ENCODE measurements at places on chromosomes 13 and 19.

GRCh38 chr13:33228648-33229445 is 56.7 kb downstream of the STARD13 start:
- ATAC-seq: peak; percentile 55

DNA sequence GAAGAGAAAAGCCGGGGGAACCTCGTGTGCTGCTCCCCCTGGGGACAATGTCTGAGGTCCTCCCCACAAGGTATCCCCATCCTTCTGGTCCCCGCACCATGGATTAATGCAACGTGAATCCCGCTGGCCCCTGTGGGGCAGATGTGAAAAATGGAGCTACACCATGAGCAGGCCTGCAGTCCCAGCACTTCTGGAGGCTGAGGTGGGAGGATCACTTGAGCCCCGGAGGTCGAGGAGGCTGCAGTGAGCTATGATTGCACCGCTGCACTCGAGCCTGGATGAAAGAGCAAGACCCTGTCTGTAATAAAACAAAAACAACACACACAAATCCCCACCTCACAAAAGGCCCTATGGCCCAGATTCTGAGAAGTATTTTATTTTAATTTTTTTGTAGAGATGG is 1.2 kb upstream of the CFD start:
- ATAC-seq: no peak

- no peak for ATAC-seq
Measured at GRCh38 chr13:104798486-104798885, 1732.3 kb upstream of the SLC10A2 start.

GRCh38 chr19:16394681-16395375 is 70.2 kb downstream of the KLF2 start:
- no peak for ATAC-seq

DNA sequence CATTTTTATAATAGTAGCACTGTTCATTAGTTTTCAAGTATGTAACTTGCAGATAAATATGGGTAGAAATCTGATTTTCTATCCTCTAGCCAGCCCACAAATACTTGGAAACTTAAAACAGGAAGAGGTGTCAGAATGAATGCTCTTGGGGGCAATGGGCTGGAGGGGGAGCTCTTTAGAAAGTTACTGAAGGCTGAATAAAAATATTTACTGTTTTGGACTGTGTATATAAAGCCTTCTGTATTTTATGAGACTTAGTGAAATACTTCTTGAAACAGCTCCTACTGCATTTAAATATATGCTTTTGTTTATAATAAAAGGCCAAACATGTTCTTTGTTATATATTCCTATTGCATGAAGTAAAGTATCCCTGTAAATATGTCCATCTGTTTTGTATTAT is 138.8 kb downstream of the RGCC start:
- no peak for ATAC-seq

- peak; percentile 92 for ATAC-seq
Measured at GRCh38 chr13:110126391-110126961, 180.5 kb downstream of the COL4A1 start.

DNA sequence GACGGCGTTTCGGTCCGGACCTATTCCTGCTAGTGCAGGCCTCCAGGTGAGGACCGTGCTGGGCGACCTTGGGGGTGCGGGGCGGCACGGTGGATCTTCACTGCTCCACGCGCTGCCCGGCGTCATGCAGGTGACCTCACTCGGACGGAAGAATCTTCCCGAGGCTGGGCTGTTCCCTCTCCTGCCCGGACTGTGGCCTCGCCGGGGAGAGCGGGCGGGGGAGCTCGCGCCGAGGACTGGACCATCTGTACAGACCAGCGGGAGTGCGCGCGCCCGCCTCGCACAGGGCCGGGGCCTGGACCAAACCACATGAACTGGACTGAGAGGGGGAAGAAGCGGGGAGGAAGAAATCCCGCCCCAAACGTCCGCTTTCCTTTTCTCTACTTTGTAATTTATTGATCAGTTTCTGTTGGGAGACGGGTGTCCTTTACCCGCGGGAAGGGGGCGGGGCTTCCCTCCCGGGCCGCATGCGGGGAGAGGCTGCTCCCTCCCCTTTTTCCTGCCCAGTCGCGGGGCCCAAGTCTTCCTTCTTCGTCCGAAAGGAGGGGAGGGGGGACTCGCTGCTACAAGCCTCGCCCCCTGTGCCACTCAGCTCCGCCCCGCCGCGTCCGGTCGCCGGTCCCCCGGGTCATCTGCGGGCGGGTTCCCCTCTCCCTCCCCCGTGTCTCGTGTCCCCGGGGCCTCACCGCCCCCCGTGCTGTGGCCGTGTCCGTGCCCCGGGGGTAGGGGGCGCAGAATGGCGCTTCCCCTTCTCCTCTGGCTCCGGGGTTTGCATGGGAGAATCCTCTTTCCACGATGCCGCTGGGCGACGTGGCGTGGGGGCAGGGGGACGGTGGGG is 4.9 kb downstream of the HRC start:
- ATAC-seq: peak; percentile 49

DNA sequence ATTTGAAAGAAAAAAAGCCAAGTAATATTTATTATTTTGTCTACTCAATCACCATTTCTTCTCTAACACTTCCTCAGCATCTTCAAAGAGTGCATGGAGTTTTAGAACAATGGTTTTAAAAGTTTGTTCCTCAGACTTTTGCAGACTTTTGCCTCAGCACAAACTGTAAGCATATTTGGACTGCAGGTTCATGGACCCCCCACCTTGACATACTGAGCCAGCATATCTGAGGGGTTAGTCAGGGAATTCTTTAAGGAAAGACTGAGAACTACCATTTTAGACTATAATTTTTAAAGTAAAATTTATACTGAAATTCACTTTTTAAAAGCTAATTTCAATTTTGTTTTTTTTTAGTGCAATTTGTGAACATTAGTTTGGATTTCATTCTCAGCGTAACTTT is 1676.8 kb upstream of the PCDH20 start:
- no peak for ATAC-seq

DNA sequence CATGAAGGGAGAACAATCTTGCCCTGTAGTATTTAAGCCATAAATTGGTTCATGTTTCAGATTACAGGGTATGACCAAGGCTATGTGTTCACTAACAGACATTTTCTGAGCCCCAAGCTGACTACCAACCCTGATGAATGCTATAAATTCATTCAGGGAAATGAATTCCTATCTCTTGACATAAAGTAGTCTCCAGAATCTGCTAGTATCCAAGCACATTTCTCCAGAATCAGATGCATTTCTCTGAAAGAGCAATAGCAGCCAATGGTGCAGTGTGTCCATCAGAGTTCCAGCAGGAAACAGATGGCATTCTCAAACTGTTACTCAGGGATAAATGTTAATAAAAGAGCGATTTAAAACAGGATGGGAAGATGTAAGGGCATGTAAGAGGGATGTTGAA is 226.4 kb downstream of the COG6 start:
- no peak for ATAC-seq

- no peak for ATAC-seq
Measured at GRCh38 chr13:23928985-23929384, 31.7 kb upstream of the C1QTNF9B start.

GRCh38 chr19:1847684-1848398 is 442 bp downstream of the REXO1 start:
- ATAC-seq: peak; percentile 27

GRCh38 chr13:37303606-37304005 is 198.1 kb upstream of the CSNK1A1L start:
- peak; percentile 59 for ATAC-seq

- no peak for ATAC-seq
Measured at GRCh38 chr19:49831592-49831991, 13.5 kb downstream of the MED25 start.

DNA sequence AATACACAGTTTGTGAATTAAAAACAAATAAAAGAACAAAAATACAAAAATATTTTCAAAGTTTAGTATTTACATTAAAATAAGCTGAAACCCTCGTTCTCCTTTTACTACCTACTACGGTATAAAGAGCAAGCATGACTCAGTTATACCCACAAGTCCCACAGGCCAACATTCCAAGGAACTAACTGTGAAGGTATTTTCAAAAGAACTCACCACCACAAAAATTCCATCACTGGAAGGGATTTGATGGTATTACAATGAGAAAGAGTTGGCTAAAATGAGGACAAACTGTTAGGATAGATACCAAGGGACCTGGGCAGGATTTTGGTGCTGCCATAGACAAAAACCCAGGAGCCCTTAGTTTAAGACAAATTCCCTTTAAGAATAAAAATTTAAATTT is 122.7 kb downstream of the TBC1D4 start:
- no peak for ATAC-seq

- no peak for ATAC-seq
Measured at GRCh38 chr19:45995715-45996385, 583 bp downstream of the CCDC61 start.

DNA sequence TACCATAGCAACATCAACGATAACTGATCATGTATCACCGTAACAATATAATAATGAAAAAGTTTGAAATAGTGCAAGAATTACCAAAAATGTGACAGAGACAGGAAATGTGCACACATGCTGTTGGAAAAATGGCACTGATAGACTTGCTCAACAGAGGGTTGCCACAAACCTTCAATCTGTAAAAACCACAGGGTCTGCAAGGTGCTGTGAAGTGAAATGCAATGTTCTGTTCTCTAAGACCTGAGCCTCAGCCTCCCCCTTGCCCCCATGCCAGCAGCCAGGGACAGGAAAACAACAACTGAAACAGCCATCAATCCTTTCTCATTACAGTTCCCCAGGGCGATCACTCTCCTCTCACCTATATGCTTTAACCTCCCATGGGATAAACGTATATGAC is 88.4 kb downstream of the USP12 start:
- ATAC-seq: no peak

- ATAC-seq: peak; percentile 94
Measured at GRCh38 chr13:46126552-46127357, 21.9 kb upstream of the CPB2 start.

- ATAC-seq: no peak
Measured at GRCh38 chr19:9178901-9179300, at the start of gene OR7D2. Gene OR7D2 (plus strand): TSS chr19:9178979. CDS start chr19:9185782, 6,803 bp downstream.

DNA sequence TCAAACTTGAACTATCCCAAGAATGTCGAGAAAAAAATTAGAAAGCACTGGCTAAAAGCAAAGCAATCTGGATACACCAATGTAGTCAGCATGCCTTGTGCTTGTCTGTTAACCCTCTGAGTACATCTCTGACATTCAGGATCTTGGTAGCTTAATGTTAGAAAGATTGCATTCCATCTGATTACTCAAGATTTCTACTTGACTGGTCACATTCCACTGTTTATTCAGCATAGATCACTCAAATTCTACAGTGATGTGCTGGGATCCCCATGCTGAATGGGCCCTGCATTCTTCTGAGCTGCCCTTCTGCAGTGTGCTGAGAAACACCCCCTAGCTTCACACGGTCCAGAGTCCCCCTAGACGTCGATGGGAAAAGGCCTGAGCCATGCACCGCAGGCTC is 295.4 kb upstream of the MAB21L1 start:
- ATAC-seq: no peak

DNA sequence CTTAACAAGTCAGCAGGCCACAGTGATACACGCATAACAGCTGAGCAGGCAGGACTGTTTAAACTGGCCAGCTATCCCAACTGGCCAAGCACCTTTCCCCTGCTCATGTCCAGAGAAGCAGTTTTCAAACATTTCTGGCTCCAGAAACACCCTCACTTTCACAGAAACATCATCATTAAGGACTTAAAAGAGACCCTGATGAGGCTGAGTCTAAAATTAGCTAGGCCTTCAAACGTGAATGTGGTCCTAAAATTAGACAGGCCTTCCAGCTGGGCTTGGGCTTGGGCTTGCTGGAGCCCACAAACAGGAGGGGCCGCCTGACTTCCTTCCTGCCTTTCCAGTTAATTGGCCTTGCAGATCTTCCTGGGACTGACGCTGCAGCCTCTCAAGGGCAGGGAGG is 334.2 kb downstream of the DNAJC15 start:
- no peak for ATAC-seq

DNA sequence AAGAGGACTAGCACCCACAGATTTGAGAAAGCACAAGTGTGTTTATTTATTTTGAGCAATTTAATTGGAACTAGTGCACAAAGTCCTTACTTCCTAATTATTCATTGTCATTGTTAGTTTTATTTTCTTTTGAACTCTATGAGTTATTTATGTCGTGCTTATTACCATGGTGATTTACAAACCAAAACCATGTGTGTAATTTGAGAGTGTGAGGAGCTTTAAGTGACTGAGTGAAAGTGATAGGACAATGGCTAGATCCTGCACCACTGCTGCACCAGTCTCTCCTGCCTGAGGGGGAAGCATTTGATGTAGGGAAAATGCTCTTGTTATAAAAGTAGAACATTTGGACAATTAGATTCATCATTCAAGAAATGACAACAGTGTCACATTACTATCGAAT is 172.3 kb upstream of the KLF12 start:
- ATAC-seq: no peak

- ATAC-seq: no peak
Measured at GRCh38 chr19:57466489-57466888, 9.5 kb upstream of the VN1R1 start.

GRCh38 chr13:44281252-44282000 is 92.2 kb upstream of the SERP2 start:
- no peak for ATAC-seq

GRCh38 chr19:47168065-47168464 is 37.4 kb downstream of the SAE1 start:
- no peak for ATAC-seq

DNA sequence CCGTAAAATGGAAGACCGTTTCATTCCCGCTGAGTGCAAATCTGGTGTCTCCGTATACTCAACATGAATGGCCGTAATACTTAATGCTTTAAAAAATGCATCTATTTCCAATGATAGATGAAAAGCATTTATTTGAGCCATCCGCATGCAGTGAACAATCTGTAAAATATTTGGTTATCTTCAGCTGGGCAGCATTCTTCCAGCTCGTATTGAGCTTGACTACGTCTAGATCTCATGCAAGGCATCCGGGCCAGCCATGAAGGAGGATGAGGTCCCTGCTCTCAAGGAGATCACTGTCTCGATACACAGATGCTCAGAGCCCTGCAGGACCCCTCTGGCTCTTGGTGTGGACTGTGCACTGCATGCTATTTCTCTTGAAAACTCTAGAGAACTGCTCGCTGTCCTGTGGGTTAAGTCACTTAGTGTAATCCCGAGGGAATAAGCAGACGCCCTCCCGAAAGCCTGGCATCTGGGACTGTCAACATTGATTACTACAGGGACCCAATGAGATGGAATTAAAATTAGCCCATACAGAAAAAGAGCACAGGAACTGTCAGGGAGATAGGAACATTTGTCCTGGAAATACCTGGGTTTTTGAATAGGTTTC is 112.4 kb upstream of the RNF113B start:
- no peak for ATAC-seq

GRCh38 chr19:39852882-39853281 is 6.7 kb upstream of the FBL start:
- ATAC-seq: no peak

- ATAC-seq: peak; percentile 27
Measured at GRCh38 chr19:52734331-52734892, 432 bp downstream of the ZNF611 start.

- no peak for ATAC-seq
Measured at GRCh38 chr19:56978023-56978565, 137.6 kb upstream of the PEG3 start.

DNA sequence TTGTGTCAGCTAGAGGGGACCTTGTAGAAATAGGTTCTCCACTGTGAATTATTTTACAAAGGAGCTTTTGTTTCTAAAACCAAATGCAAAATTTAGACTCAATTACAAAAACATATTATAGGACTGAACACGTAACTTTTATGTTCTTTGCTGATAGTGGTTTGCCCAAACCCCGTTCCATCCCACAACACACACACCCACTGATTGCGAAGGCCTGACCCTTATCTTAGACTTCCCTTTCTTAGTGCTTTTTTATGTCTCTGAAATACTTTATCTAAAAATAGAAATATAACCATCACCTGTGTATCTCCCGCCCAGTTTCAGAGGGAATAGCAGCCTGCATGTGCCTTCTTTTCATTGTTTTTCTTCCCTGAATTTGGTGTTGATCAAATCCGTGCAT is 13.0 kb downstream of the CCNA1 start:
- no peak for ATAC-seq
